NAMALWA (cell line): ENCODE measurements at places on chromosomes 16 and 17.
A peak's percentile ranks its signal among the peaks of the same experiment; 100 is the strongest.

DNA sequence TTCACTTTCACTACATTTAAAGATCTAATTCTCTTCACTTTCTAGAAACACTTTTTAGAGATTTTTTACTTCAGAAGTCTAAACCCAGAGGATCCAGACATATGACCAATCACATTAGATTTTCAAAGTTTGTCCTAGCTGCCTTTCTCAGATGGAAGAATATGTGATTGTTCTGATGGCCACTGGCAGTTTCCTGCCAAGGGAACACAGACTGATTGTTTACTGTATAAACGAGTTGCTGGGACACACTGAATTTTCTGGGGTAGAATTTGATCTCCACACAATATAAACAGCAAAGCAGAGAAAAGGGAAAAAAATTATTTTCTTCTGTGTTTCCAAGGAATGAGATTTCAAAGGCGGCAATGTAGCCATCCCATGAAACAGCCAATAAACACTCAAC lies 480.0 kb downstream of the TOX3 start:
- no peak for DNase-seq

DNA sequence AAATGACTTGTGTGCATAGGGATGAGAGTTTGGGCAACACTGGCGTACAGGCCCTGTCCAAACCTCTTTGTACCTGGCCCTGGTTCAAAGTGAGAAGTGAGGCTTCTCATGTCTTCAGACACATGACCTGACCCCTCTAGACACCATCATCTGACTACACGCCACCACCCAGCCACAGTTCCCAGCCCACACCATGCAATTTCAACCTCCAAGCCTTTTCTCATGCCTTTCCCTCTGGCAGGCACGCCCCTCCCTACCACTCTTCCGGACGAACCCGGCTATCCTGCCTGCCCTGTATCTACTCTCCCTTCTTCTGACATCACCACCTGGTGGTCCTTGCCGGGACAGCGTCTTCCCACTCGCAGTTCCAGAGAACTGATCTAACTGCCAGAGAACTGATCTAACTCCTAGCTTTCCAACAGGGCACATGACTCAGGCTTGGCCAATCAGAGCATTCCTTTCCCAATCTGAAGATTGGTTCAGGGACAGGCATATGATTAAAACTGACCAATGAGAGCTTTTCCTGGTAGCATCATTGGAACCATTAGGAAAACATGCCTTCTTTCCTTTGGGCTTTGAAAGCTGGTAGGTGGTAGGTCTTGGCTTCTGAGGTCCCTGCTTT lies 27.1 kb upstream of the IL21R start:
- DNase-seq: peak; percentile 53

DNA sequence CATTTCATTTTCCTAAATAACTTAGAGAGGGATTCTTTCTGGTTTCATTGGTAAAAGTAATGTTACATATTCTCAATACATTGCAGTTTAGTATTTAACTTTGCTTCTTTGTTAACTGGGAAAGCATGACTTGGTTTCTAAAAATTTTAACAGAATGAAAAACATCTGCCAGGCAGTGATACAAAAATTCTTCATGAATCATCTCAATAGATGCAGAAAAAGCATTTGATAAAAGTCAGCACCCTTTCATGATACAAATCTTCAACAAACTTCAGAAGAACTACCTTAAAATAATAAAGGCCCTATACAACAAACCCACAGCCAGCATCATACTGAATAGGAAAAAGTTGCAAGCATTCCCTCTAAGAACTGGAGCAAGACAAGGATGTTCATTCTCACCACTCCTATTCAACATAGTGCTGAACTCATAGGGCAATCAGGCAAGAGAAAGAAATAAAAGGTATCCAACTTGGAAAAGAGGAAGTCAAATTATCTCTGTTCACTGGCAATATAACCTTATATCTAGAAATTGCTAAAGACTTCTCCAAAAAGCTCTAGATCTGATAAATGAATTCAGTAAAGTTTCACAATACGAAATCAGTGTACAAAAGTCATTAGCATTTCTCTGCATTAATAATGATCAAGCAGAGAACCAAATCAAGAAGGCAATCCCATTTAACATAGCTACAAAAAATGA lies 50.4 kb downstream of the SLFN5 start:
- no peak for DNase-seq

DNA sequence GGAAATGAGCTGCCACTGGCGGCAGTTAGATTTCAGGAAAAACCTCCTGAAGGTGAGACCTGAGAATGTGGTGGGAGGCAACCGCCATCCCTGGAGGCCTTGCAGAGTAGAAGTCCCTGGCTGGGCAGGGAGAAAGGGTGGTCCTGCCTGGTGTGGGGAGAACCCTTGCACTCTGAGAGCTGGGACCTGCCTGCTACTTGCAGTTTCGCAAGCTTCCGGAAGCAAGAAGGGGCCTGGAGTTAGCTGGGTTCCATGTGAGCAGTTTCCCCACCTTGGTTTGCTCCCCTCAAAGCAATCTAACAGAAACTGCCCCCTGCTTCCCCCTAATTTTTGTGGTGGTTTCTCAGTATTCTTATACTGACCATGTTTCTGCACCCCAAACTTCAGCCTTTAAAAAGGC lies 6.5 kb downstream of the ZNF629 start:
- DNase-seq: no peak

DNA sequence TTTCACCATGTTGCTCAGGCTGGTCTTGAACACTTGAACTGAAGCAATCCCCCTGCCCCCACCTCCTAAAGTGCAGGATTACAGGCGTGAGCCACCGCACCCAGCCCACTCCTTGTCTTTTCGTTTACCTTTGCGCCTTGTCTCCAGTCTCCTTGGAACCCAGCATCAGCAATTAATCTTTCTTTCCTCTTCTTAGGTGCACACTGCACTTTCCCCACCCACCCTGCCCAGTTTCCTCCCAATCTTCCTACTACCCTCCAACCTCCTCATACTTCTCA lies 1.5 kb upstream of the CLDN7 start:
- DNase-seq: no peak

GRCh38 chr16:84924331-84925091 lies 86.8 kb downstream of the ZDHHC7 start:
- DNase-seq: peak; percentile 15

DNA sequence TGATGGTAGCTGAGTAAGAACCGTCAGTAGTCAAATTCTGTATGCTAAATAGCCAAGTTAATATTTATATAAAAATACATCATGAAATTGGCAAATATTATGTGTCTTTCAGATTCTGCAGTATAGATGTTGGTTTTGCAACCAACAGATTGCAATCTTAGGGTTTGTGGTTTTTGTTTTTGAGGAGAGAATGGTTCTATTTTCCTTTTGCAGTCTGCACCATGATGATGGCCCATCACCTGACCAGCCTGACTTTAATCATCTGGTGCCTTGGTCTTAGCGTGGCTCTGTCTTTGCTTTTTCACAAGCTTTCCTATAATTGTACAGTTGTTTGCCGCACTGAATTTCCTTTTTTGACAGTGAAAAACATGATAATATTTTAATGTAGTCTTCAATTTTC lies 50.7 kb downstream of the NUP93 start:
- DNase-seq: no peak

- DNase-seq: peak; percentile 58
Measured at GRCh38 chr17:37570527-37571093, 38.6 kb downstream of the SYNRG start.

GRCh38 chr16:88778271-88778525 lies 6.8 kb downstream of the PIEZO1 start:
- no peak for DNase-seq

DNA sequence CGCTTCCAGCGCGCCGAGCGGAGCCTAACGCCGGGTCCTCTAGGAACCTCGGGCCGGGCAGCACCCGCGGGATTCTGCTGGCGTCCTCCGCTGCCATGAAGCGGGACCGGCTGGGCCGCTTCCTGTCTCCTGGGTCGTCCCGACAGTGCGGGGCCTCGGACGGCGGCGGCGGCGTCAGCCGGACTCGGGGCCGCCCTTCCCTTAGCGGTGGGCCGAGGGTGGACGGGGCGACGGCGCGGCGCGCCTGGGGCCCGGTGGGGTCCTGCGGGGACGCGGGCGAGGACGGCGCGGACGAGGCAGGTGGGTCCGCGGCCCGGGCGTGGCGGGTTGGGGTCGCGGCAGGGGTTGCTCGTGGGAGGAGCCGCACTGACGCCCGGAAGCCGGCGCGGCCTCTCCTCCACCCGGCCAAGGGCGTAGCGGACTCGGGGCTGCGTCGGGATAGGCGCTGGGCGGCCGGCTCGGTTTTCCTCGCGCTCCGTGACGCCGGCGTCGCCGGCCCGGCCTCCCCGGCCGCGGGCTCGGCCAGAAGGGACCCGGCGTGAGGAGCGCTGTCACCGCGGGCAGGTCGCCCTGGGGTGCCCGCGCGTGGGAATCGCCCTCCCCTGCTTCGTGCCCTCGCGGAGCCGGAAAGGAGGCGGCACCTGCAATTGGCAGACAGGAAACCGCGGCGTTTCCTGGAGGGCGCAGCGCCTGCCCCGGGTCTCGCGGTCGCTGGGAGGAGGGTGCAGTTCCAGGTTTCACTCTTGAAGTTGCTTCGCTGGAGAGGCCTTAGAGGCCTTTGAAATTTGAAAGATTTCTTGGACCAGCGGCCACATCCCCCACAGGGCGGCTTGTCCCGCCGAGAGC lies 432 bp downstream of the ZNF276 start:
- peak; percentile 79 for DNase-seq

DNA sequence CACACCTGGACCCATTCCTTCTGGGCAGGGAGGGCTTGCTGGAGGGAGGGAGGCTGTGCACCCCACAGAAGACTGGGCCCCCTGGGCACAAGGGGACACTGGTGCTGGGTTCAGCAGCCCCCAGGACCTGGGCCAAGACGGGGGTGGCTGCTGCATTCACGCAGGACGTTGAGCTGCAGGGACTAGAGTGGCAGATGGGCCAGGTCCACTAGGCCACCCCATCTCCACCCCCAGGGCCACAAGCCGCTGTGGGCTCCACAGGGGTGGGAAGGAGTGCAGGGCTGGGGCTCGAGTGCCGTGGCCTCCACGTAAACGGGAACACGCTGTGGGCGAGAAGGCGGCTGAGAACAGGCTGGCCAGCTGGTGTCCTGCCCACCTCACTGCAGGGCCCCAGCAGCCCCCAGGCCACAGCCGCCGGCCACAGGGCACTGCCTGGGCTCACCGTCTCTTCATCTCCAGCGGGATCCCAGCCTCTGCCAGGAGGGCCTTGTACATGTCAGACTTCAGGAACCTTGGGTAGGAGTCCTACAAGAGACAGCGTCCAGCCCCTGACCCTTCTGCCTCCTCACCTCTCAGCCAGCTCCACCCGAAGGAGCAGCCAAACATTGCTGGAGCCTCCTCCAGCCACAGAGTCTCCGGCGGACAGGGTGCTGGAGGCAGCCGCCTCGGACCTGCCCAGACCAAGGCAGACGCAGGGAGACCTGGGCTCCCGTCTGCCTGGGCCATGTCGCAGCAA lies 6.5 kb downstream of the RGS11 start:
- no peak for DNase-seq

DNA sequence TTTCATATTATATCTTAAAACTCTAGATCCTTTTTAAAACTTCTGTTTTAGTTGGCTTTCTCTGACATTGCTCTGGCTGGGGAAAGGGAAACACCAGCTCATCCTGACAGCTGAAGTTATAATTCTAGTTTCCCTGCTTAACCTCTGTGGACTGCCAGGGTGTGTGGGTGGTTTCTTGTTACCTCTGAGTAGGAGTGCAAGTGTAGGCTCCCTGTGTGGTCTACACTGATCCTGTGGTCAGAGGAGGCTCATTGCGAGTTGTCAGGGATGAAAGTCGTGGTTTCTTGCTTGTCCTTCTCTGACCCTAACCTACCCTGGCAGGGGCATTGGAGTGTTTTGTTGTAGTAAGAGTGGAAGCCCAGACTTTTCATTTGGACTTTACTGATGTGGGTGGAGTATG lies 221.0 kb downstream of the UTP18 start:
- DNase-seq: no peak

GRCh38 chr17:77372444-77373298 lies 231.9 kb downstream of the SEC14L1 start:
- DNase-seq: peak; percentile 72

DNA sequence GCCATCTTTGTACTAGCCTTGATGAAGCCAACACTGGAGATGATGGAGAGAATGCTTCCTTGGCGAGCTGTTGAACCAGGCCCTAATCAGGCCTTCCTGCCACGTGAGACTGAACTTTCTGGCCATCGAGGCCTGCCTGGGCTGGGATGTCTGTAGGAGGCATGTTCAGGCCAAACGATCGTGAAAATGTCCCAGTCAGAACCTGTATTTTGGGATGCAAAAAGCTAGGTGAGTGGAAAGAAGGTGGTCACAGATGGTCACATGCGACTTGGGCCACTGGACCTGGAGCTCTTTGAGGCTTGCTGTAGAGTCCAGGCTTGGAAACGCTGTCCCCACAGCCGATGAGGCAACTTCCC lies 12.9 kb downstream of the KNOP1 start:
- no peak for DNase-seq

DNA sequence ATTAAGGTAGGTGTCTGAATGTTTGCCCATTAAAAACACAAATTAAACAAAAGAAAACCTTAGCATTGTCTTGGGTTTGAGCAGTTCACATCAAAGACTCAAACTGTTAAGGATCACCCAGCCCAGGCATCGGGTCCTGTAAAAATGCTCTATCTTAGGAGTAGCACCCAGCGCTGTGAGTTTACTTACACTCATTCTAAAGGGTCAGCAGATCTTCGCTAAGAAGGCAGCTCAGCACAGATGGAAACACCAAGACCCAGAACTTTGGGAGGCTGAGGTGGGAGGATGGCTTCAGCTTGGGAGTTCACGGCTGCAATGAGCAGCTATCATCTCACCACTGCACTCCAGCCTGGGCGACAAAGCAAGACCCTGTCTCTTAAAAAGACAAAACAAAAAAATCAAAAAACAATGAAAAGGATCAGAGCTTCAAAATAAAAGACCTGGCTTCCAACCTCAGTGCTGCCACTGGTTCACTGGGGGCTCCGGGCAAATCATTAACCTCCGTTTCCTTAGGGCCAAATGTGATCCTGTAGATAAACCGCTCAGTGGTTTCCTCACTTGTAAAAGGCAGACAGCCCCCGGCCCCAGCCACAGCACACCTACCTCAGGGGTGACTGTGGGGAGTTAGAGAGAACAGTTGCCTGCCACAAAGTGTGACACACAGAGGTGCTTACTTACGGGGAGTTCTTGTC lies 11.1 kb downstream of the COG1 start:
- DNase-seq: no peak

DNA sequence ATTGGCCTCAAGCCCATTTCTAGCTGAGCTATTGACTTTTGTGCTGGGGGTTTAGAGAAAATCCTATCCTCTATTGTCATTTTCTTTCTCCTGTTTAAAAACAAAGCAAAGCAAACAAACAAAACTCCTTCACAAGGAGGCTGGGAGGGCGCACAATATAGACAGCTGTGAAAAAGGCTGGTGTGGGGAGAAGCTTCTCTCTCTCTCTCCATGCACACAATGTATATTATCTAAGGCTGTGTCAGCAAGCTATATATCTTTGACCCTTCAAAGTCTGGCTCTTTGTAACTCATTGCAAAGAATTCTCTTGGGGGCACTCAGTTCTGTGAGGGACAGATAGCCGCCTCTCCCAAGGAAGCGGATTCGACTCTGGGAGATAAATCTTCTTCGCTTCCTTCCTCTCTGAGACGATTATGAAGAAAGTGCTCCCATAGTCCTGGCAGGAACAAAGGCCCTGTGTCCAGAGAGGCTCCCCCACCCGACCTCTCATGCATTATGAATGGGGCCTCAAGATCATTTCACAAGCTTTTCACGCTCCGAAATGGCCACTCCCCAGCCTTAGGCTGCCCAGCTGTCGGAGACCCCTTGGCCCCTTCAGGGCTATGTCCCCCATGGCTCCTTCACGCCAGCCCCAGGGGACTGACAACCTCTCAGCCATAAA lies 33.2 kb upstream of the MEAK7 start:
- no peak for DNase-seq
